Activated CD4-positive, alpha-beta T cell treated with anti-CD3 and anti-CD28 coated beads, Interleukin-2, amount 10 ng/mL, durations not matched to agents 7 days and 5 days (primary cell): ENCODE measurements at places on chromosomes 6 and 20. TPM values are rescaled to one million over a fixed set of nuclear protein-coding genes. Genes with fewer than 3 reads are reported as not detected.
A peak's percentile ranks its signal among the peaks of the same experiment; 100 is the strongest.

Gene MCCD1
- total RNA-seq = not detected

Gene SRSF6
- 172 TPM for total RNA-seq

Gene OR2B6
- total RNA-seq = not detected

Gene SLC44A4
- total RNA-seq = not detected

Gene OCSTAMP
- total RNA-seq = not detected

Gene TOX2
- 1.5 TPM for total RNA-seq

Gene TMEM217
- total RNA-seq = 1.3 TPM

Gene PHACTR1
- total RNA-seq = 0.32 TPM

Gene EYA4
- not detected for total RNA-seq

Gene MUC22
- total RNA-seq = not detected

DNA sequence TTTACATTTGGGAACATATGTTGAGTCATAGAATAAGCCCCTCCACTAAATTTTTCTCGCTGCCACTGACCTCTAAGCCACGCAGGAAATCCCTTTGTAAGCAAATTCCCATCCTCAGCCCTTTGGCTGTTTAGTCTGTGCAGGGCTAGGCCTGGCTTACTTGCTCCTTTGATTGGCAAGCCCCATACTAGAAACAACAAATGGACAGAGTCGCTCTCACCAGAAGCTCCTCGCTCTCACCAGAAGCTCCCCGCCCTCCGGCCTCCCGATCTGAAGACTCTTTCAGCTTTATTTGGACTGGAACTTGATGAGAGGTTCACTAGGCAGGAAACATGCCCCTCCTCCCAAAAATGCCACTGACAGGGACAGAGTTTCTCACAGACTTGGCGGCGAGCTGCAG is 149.2 kb upstream of the EXOC2 start:
- peaks cover 7% of the 10 kb centered on the region for H3K27me3 ChIP-seq
- DNase-seq = no peak
- H3K4me1 ChIP-seq = no peaks in the 10 kb centered on the region

DNA sequence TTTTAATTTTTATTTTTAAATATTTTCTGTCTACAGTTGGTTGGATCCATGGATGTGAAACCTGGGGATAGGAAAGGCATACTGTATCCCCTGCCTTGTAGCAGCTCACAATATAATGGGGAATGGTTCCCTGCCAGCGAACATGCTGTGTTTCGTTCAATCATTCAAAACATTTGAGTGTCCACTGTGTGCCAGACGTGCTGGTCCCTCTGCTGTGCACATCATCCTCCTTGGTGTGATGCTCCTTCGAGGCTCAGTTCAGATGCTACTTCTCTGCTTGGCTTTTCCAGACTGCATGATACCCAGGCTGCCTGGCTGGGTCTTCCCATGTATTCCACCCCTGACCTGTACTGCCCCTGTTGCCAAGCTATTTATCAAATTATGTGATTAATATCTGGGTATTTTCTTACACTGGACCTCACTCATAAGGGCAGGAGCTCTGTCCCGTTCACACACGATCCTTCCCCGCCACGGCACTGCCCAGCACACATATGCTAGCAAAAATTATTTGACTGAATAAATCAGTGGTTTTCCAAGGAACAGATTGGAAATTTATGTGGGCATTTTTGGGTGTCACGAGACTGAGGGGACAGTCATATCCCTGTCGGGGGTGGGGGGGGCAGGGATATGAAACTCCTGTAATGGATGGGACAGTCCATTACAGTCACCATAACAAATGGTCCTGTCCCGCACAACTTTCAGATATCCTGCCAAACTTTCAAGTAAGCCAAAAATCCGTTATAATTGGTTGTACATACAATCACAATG is 4.9 kb downstream of the SDCBP2 start:
- H3K36me3 ChIP-seq = peaks cover 5% of the 10 kb centered on the region
- no peak overlapping the region for H3K27ac ChIP-seq
- peaks cover 12% of the 10 kb centered on the region for H3K4me1 ChIP-seq
- no peaks in the 10 kb centered on the region for H3K27me3 ChIP-seq

DNA sequence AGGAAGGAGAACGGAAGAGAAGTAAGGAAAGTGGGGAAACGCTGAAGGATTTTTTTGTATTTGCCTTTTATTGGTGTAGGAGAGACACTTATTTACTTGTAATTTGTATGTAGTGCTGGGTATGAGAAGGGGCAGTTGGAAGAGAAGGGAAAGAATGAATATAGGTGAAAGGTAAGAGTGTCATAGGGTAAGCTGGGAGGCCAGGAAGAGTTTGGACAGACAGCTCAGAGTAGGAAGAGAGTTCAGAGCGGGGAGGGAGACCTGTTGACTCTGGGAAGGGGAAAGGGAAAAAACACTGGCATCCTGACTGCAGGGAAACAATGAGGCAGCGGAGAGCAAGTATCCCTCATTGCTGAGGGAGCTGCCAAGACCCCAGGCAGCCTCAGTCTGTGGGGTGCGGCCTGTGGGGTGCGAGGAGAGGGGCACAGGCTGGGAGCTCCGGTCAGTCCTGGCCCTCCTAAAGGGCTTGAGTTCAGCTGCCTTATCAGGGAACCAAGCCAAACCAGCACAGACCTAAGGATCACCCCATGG is 3.1 kb downstream of the TRAF3IP2 start:
- H3K4me3 ChIP-seq = no peak overlapping the region
- no peak overlapping the region for H3K27ac ChIP-seq
- no peak for DNase-seq
- no peaks in the 10 kb centered on the region for H3K27me3 ChIP-seq

DNA sequence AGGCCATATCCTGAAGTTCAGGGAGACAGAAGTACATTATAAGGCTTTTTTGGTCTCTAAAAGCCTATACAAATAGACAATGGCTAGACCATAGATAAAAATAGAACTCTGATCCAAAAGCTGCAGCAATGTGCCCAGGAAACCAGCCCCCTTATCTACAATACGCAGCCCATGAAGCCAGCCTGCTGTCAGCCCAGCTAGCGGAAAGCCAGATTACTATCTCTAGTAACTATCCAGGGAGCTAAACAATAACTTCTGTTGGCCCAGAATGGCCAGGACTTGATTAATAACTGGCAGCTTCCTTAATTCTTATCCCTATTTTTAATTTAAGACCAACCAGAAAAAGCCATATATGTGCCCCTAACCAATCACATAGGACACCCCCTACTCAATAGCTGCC is 160.4 kb upstream of the SMLR1 start:
- H3K27ac ChIP-seq = no peak overlapping the region
- H3K4me1 ChIP-seq = no peaks in the 10 kb centered on the region
- H3K27me3 ChIP-seq = no peaks in the 10 kb centered on the region
- no peak overlapping the region for H3K4me3 ChIP-seq
- H3K36me3 ChIP-seq = peaks cover 4% of the 10 kb centered on the region
- DNase-seq = no peak

- peaks cover 7% of the 10 kb centered on the region for H3K4me1 ChIP-seq
- DNase-seq = no peak
- no peak overlapping the region for H3K4me3 ChIP-seq
- peaks cover 2% of the 10 kb centered on the region for H3K36me3 ChIP-seq
Observed at GRCh38 chr6:14440940-14441781, 323.6 kb downstream of the CD83 start.

GRCh38 chr6:37060195-37060559 is 54.7 kb downstream of the FGD2 start:
- H3K36me3 ChIP-seq = no peaks in the 10 kb centered on the region
- H3K27ac ChIP-seq = no peak overlapping the region
- H3K4me3 ChIP-seq = no peak overlapping the region
- peaks cover 7% of the 10 kb centered on the region for H3K4me1 ChIP-seq

GRCh38 chr6:37538107-37538506 is 38.4 kb upstream of the CCDC167 start:
- H3K27ac ChIP-seq = no peak overlapping the region
- no peak overlapping the region for H3K4me3 ChIP-seq
- no peaks in the 10 kb centered on the region for H3K27me3 ChIP-seq
- no peak for DNase-seq
- peaks cover 8% of the 10 kb centered on the region for H3K36me3 ChIP-seq

DNA sequence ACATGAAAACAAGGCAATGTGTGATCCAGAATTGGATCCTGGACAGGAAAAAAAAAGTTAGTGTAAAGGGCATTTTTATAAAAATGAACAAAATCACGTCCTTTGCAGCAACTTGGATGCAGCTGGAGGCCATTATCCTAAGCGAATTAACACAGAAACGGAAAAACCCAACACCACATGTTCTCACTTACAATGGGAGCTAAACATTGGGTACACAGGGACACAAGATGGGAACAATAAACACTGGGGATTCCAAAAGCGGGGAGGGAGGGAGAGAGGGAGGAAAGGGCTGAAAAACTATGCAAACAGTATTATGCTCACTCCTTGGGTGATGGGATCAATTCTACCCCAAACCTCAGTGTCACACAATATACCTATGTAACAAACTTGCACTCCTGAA is 91.4 kb upstream of the BTBD3 start:
- DNase-seq = no peak
- H3K27me3 ChIP-seq = no peaks in the 10 kb centered on the region
- H3K36me3 ChIP-seq = no peaks in the 10 kb centered on the region
- H3K4me3 ChIP-seq = no peak overlapping the region

GRCh38 chr20:56628873-56629463 is at the start of gene TFAP2C:
TFAP2C (plus strand) TSS chr20:56629306; CDS start chr20:56629545, 239 bp downstream.
- peak; percentile 14 for DNase-seq
- peaks cover 16% of the 10 kb centered on the region for H3K4me1 ChIP-seq
- H3K27ac ChIP-seq = peak within 1 kb of the TSS; percentile 9
- peaks cover 82% of the 10 kb centered on the region for H3K27me3 ChIP-seq
- H3K36me3 ChIP-seq = peaks cover 3% of the 10 kb centered on the region

- H3K36me3 ChIP-seq = no peaks in the 10 kb centered on the region
- DNase-seq = peak; percentile 8
- H3K27me3 ChIP-seq = peaks cover 10% of the 10 kb centered on the region
- H3K27ac ChIP-seq = peak overlapping the region; percentile 48
- peaks cover 19% of the 10 kb centered on the region for H3K4me1 ChIP-seq
- peak overlapping the region; percentile 35 for H3K4me3 ChIP-seq
Observed at GRCh38 chr6:146770275-146770964, 171.6 kb downstream of the ADGB start.

- H3K27ac ChIP-seq = no peak overlapping the region
- DNase-seq = no peak
- no peaks in the 10 kb centered on the region for H3K4me1 ChIP-seq
- peaks cover 8% of the 10 kb centered on the region for H3K27me3 ChIP-seq
Observed at GRCh38 chr6:20302702-20303251, 90.5 kb upstream of the MBOAT1 start.

DNA sequence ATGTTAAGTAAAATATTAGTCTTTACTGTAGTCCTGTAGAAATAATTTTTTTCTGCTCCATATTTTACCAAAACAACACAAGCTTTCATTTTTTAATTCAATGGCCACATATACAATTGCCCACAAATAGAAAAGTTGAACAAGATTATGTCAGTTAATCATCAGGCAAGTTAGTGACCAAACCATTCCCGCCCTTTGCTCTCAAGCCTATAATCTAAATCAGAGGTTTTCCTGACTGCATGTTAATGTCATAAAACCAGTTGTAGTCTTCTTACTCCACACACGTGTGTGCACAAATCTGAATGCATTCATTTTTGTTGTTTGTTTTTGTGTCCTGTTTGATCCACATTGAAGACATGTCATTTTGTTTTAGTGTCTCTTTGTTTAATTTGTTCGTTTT is 1357.7 kb upstream of the GJE1 start:
- no peak overlapping the region for H3K27ac ChIP-seq
- no peak for DNase-seq
- peaks cover 5% of the 10 kb centered on the region for H3K27me3 ChIP-seq
- H3K36me3 ChIP-seq = no peaks in the 10 kb centered on the region

GRCh38 chr20:19692100-19692499 is 66.0 kb upstream of the RIN2 start:
- DNase-seq = no peak
- H3K4me1 ChIP-seq = no peaks in the 10 kb centered on the region
- no peaks in the 10 kb centered on the region for H3K36me3 ChIP-seq

DNA sequence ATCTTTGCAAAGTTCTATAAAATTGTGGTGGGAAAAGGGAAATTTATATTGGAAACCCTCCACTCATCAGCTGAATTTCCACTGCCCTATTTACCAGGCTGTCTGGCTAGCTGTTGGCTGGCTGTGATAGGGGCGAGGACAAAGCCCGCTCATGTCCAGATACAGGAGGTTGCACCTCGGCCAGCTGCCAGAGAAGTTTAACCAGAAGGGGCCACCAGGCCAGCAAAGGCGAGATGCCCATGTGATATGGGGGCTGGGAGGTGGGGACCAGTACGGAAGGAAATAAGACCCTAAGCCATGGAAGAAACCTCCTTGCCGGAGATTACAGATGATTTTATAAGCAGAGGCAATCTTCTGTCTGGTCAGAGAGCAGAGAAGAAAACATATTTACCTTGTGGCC is 143.8 kb downstream of the FNDC1 start:
- DNase-seq = no peak
- no peaks in the 10 kb centered on the region for H3K36me3 ChIP-seq
- H3K4me3 ChIP-seq = no peak overlapping the region
